ENCODE measurements at places on chromosomes 2 and 18. TPM values are rescaled to one million over a fixed set of nuclear protein-coding genes. Genes with fewer than 3 reads are reported as not detected.

DNA sequence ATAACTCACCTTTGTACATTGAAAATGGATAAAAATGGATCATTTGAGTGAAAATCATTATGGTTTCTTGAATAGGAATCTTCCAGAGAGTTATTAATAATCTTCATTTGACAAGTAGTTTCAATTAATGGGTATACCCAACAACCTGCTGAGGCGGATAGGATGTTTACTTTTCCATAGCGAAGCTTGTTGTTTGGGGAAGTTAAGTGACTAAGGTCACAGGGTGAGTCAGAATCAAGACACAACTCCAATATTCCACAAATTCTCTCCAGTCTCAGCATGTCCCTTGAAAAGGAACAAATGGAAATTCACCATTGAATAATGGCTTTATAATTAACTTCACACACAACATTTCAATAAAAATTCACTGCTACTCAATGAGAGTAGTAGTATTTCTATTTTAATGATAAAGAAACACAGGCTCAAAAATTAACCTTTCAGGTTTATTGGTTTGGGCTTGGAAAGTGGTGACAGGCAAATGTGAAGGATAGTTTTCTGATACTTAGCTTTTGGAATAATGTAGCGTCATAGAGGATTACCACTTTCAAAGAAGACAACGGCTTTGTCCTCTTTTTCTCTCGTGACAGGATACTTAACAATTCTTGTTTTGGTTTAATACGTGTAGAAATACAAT is 211.3 kb downstream of the GPD2 start:
- no peaks in the 10 kb centered on the region for H3K4me1 ChIP-seq
- no peak for DNase-seq
- H3K4me3 ChIP-seq, result no peak overlapping the region

- no peaks in the 10 kb centered on the region for H3K36me3 ChIP-seq
- H3K27ac ChIP-seq, result no peak overlapping the region
- DNase-seq, result no peak
- H3K27me3 ChIP-seq, result no peaks in the 10 kb centered on the region
Measured at GRCh38 chr18:24200494-24201290, 61.8 kb downstream of the CABYR start.

- no peak overlapping the region for H3K27ac ChIP-seq
- no peak for DNase-seq
- no peak overlapping the region for H3K4me3 ChIP-seq
- no peaks in the 10 kb centered on the region for H3K4me1 ChIP-seq
Measured at GRCh38 chr18:8455661-8456614, 153.3 kb upstream of the RAB12 start.

Gene HMSD
- 5.3 TPM for total RNA-seq

Gene RTP5
- total RNA-seq, result not detected

DNA sequence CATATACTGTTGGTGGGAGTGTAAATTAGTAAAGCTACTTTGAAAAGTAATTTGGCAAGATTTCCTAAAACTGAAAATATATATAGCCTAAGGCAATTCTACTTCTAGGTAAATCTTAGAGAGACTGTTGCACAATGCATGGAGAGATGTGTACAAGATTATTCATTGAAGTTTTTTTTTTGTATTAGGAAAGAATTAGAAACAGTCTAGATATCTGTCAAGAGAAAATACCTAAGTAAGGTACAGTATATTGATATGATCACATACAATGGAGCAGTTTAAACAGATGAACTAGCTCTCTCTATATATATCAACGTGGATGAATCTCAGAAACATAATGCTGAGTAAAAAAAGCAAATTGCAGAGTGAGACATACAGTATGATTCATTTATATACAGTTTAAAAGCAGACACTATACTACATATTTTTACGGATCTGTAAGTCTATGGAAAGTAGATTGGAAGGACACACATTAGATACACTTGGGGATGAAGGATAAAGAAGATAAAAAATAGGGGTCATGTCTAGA is 59.3 kb upstream of the ACVR1 start:
- H3K4me3 ChIP-seq, result no peak overlapping the region
- peaks cover 6% of the 10 kb centered on the region for H3K4me1 ChIP-seq
- no peaks in the 10 kb centered on the region for H3K36me3 ChIP-seq

Gene ANKRD53
- not detected for total RNA-seq

DNA sequence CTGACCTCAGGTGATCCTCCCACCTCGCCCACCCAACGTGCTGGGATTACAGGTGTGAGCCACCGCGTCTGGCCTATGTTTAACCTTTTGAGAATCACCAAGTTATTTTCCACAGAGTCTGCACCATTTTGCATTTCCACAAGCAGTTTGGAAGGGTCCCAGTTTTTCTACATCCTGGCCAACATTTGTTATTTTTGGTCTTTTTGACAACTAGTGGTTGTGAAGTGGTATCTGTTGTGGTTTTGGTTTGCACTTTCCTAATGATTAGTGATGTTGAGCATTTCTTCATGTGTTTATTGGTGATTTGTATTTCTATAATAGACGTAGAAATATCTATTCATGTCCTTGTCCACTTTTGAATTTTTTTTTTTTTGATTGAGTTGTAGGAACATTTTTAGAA is 67.9 kb downstream of the BIRC6 start:
- H3K27me3 ChIP-seq, result no peaks in the 10 kb centered on the region
- no peak for DNase-seq
- no peak overlapping the region for H3K27ac ChIP-seq
- no peaks in the 10 kb centered on the region for H3K4me1 ChIP-seq
- H3K4me3 ChIP-seq, result no peak overlapping the region
- no peaks in the 10 kb centered on the region for H3K36me3 ChIP-seq

Gene ZNF516
- 32.0 TPM for total RNA-seq

Gene SIX3
- total RNA-seq, result 1.2 TPM

GRCh38 chr2:192030289-192030688 is 164.4 kb downstream of the TMEFF2 start:
- H3K27me3 ChIP-seq, result no peaks in the 10 kb centered on the region
- H3K36me3 ChIP-seq, result no peaks in the 10 kb centered on the region

Data from HCT116 (cell line).